ENCODE measurements at places on chromosomes 16 and 17.

DNA sequence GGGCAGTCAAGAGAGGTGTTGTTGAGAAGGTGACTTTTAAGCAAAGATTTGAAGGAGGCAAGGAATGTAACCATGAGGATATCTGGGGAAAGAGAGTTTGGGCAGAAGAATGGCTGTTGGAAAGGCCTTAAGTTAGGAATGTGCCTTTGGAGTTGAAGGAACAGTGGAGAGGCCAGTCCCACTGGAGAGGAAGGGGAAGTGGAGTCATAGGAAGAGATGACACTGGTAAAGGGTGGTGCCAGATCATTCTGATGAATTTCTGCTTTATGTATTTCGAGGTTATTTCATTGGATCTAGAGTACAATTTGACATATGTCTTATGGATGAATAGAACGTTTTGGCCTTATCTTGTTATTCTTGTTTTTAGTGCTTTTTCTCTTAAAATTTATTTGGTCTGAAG is 93.5 kb downstream of the WWP2 start:
- no peak for DNase-seq

GRCh38 chr16:29760567-29761279 is 14.9 kb upstream of the C16orf54 start:
- peak; percentile 48 for DNase-seq

DNA sequence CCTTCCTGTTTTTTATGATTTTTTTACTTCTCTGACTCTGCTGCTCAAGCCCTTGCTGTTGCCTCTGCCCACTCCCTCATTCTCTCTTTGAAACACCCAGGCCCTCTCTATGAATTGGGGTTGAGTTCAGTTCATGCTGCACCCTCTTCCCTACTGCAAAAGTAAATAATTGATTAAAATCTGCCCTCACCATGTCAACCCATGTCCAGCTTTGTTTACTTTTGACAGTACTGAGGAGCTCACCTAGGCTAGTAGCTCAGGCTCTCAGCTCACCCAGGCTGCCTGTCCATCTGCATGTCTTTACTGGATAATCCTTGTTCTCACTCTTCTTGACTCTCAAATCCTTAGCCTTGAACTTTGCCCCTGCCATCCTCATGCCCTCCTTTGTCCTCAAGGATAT is 95.2 kb downstream of the SPACA3 start:
- no peak for DNase-seq

GRCh38 chr16:89575247-89576152 is at the start of gene CPNE7:
CPNE7 (plus strand) TSS chr16:89575758; CDS start chr16:89575898, 140 bp downstream.
- no peak for DNase-seq

- peak; percentile 59 for DNase-seq
Measured at GRCh38 chr16:2919511-2920255, 8.0 kb downstream of the FLYWCH1 start.

- no peak for DNase-seq
Measured at GRCh38 chr16:615122-615521, 15.7 kb upstream of the WFIKKN1 start.

DNA sequence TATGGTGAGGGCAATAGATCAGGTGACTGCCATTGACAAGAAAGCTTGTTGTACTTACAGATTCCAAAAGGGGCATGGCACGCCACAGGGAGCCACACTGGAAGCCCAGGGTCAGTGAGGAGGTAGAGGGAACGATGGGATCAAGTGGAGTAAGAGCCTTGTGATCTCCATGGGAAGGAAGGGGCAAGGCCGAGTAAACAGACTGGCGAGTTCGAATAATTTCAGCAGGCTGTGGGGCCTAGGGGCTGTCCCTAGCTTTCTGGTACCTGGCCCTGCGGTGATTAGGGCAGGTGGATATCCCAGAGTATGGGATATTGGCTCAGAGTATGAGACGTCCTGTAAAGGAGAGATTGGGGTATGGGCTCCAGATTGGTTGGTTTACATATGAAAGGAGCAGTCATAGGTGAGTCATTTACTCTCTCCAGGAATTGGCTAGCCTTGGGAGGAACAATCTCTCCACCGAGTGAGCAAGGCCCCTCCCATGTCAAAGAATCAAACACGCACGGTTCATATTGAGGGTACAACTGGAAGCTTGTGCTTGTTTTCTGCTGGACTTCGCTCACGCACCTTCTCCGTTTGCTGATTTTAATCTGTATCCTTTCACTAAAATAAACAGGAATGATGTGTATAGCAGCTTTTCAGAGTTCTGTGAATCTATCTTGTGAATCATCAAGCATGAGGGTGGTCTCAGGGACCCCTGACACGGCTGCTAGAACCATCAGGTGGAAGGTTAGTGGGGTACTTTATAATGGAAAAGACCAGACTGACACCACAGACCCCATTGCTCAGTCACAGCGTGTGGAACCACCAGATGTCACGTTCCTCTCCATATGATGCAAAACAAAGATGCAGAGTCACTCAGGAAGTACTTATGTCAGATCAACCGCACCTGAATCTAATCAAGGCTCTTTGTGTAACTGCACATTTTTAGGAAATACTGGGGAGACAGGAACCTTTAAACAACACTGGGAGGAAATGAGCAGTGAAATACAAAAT is 27.9 kb downstream of the GABARAPL2 start:
- DNase-seq: no peak

DNA sequence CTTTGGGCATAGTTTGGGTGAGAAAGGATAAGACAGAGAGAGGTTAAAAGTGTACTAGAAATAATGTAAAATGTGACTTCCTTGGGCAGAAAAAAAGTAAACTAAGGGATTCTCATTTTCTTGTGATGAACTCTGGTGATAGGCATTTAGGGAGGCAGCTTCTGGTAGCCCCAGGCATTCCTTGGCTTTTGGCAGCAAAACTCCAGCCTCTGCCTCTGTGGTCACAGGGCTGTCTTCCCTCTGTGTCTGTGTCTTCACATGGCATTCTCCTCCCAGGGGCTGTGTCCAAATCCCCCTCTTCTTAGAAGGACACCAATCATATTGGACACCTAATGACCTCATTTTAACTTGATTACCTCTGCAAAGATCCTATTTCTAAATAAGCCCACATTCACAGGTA is 54.7 kb downstream of the HS3ST3B1 start:
- DNase-seq: no peak
